ENCODE measurements at places on chromosomes 5 and 9.

DNA sequence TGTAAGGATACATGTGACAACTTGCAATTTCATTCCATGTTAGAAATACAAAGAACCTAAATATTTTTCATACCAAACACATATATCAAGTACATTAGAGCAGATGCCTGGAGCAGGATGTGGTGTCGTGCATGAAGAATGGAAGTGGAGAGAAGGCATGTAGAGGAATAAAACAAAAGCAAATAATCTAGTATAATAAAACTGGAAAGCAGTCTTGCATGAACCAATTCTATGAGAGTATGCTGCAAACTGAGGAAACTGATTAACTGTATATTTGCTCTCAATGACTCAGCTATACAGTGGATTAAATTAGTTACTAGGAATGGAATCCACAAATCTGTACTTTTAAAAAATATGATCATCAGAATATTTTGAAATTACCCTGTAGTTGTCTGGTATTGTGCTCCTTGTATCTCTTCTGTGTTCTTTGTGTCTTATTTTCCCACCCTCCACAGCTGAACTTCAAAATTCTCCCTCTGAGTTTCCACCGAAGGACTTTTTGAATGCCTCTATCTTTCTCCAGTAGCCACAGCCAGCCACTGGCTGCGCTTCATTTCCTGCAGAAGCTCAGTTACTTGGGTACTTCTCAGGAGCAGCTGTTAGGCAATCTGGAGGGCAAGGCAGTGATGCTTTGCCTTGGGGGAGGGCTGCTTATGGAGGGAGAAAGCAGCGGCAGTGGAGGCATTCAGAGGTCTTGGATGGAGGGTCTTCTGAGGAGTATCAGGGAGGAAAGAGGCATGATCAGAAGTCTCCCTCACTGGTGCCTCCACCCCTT, 608.0 kb downstream of the BRINP1 start:
- DNase-seq: no peak

DNA sequence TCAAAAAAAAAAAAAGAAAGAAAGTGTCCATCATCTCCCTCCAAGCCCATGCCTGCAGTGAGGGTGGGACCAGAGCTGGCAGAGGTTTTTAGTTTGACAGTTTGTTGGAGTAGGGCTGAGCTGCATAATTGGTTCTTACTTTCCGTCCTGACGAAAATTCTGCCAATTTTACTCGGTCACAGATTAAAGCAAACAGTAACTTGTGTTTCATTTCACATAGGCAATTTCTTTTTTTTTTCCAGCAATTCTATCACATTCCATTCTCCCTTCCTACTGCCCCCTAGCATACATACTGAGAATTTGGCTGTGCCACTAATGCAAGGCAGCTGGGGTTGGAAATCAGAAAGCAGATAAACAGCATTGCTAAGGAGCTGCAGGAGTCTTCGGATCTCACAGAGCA, 132.4 kb downstream of the FRMD3 start:
- DNase-seq: no peak

- DNase-seq: no peak
These were observed 9.7 kb downstream of the PTGER4 start for GRCh38 chr5:40689438-40689837.

DNA sequence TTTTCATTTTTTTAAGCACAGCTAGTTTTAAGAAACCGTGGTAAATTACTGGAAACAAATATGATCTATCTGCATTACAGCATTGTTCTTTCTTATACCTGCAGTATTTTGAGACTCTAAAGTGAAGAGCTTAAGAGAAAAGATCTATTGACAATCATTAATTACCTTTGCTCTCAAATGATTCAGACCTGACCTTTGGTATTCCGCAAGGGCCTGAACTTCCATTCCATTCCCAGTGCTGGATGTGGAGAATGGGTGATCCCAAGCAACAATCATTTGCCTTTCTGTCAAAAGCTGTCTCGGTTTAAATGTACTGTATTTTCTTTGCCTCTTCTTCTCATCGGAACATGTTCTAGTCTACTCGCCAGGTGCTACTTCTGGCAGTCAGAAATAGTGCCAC, 18.9 kb downstream of the NREP start:
- no peak for DNase-seq

GRCh38 chr9:83312537-83312936, 225.7 kb downstream of the FRMD3 start:
- DNase-seq: no peak

- no peak for DNase-seq
These were observed 108.8 kb downstream of the SNX18 start for GRCh38 chr5:54626407-54626806.

- DNase-seq: no peak
These were observed 34.2 kb downstream of the EXD3 start for GRCh38 chr9:137388589-137389427.

DNA sequence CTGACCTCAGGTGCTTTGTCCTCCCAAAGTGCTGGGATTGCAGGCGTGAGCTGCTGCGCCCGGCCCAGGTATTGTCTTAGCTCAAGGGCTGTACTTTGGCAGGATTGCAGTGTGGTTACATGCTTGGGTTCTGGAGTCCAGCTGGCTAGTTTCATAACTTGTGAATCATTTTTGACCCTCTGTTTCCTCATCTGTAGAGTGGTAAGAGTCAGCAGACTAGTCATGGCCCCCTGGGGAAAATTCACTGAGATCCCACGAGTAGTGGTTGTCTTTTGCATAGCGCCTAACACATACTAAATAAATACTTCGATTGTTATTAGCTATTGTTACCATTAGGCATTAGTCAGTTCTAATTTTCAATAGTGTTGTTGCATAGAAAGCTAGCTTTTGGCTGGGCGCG, 14.3 kb downstream of the PTPA start:
- no peak for DNase-seq

DNA sequence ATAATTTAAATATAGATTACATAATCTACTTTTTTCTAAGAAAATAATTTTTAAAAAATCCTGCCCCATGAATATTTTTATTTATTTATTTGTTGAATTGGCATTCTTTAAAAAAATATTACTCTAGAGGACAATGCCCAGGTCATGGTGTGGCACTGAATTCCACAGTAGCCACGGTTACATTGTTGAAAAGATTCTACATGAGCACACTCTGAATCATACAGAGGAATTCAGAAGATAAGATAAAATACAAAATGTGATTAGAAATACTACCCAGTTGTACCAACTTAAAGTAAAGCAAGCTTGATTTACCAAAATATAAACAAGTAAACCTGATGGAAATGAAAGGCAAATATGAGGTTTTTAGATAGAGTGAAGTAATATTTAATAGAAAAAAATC, 183.7 kb downstream of the HCN1 start:
- DNase-seq: no peak

DNA sequence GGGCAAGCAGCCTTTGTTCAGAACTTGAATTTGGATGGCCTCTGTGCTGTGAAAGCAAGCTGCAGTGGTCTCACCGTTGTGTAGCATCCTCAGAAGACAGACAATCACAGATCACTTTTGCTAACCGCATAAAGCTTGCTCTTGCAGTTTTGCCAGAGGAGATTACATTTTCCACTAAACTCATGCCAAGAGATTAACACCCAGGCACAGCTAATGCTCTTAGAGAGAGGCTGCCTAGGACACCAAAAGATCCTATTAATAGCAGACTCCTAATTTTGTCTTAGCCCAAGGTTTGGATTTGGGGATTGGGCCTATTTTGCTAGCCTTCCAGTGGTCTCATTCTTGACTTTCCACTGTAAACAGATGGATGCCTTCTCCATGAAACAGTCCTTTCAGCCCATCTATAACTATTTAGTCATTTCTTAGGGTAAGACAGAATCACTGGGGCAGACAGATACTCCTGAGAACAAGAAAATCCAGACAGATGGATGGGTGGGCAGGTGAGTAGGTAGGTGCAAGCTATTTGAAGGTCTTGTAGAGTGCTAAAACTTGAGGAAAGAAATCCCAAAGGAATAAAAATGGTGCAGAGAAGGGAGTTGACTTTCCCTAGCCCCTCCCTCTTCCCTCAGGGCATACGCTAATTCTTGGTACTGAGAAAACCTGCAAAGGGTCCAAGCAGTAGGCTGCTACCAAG, 506.2 kb downstream of the SPOCK1 start:
- DNase-seq: no peak

- no peak for DNase-seq
These were observed 409.6 kb downstream of the NFIB start for GRCh38 chr9:13904311-13904710.

DNA sequence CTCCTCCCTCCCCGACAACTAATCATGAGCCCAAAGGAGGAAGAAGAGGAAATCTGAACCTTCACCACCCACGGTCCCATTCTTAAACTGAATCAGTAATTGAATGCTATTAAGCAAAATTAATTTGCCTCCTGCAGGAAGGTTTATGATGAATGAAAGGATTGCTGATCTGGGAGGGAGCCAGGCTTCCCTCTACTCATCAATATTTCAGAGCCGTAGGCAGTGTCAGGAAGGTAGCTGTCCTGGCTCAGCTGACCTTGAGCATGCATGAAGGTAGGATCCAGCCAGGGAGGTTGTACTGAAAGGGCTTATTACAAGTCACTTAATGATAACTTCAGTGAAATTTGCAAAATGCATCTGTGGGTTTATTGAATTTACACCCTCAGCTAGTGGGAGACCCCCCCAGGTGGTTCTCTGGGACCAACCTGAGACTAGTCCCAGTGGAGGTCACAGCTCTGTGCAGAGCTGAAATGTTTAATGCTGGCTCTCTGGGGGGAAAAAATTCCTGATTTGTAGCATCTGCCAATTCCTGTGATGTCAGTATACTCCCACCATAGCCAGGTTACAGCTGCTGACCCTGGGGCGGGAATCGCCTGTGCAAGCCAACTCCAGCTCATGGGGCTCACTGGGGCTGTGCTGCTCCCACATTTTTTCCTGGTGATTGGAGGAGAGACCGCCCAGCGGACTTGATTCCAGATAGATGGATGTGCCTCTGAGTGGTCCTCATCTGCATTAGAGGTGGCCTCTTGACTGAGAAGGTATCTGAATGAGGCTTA, 47.9 kb upstream of the NCS1 start:
- no peak for DNase-seq

GRCh38 chr5:73729329-73729728, 103.3 kb downstream of the ARHGEF28 start:
- DNase-seq: no peak

- no peak for DNase-seq
These were observed 21.9 kb downstream of the PTGS1 start for GRCh38 chr9:122392714-122393113.

- DNase-seq: no peak
These were observed 26.0 kb upstream of the STXBP1 start for GRCh38 chr9:127586096-127586495.

- DNase-seq: no peak
These were observed 177.5 kb downstream of the C5orf15 start for GRCh38 chr5:133790898-133791297.

DNA sequence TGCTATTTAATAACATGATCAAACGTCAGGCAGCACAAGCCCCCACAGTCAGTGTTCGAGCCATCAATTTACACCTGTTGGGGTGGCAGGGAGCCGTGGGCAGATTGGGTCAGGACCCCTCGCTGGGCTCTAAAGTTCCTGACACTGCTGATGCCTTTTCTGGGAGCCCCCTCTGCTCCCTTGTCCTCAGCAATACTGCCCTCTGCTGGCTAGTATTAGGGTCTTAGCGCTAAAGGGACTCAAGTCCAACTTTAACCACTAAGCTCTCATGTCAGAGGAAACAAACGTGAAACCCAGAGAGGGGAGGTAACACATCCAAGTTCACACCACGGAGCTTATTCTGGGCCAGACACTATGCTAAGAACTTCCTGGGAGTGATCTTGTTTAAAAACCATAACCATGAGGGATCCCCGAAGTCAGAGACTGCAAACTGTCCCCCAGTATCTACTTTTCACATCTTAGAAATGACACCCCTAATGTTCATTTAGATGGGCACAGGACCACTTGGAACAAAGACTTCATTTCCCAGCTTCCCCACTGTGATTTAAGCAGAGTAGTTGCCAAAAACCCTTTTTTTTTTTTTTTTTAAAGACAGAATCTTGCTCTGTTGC, 20.4 kb downstream of the ANKS6 start:
- DNase-seq: no peak

- no peak for DNase-seq
These were observed 83.0 kb upstream of the RANBP6 start for GRCh38 chr9:6098431-6098830.

DNA sequence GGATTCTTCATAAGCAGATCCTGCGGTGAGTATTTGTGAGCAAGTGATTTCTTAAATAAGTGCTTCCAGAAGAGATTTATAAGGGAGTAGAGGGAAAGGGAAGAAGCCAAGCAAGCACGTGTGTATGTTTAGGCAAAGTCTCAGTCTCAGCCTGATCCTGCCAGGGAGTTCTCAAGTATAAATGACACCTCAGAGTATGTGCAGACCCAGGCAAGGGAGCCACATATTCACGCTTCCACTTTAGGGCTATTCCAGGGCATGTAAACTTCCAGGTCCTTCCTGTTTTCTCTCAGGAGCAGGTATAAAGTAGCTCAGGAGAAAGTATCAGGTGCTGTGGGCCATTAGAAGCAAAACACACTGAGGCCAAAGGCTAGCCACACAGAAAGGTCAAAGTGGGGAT, 22.6 kb downstream of the SPATA31D1 start:
- no peak for DNase-seq
